ENCODE measurements at places on chromosomes 16 and 17.

DNA sequence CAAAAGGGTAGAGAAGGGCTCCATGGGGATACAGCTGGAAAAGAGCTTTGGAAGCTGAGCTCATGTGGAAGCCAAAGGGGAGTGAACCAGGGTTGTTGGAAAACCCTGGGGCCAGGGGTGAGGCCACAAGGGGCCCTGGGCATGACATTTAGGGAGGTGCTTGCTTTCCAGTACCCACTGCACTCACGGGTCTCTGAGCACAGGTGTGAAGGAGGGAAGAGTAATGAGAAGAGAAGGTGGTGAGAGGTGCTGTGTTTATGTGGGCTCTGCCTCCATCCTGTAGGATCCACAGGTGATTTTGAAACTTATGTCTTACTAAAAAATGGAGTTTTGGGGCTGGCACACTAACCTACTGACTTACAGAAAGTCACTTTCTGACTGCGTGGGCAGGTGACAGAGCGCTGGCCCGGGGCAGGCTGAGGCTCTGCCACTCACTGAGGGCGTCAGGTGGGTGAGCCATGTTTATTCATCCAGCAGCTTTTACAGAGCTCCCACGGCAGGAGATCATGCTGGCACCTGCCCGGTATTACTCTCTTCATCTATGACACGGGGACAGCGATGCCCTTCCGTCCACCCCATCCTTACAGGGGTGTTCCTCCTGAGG lies 18.9 kb downstream of the KSR1 start:
- peak; percentile 21 for DNase-seq

- no peak for DNase-seq
These were observed 138.5 kb upstream of the TBX2 start for GRCh38 chr17:61261001-61261637.

DNA sequence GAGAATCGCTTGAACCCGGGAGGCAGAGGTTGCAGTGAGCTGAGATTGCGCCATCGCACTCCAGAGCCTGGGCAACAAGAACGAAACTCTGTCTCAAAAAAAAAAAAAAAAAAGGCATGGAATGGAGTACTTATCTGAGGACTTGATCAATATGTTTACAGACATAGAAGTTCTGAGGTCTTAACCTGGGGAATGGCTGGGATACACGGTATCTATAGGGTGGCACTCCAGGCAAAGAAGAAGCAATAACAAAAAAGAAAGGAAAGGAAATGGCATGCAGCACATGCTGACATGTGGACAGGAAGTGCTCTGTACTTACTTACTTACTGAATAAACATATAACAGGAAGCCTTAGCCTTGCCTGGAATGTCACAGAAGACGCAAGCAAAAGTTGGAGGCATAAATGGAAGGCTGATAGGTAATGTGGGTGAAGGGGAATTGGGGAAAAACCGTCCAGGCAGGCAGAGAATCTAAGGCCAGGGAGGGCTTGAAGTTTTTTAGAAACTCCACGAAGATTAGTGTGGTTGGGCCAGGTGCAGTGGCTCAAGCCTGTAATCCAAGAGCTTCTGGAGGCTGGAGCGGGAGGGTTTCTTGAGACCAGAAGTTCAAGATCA lies 10.1 kb upstream of the SPOP start:
- no peak for DNase-seq

GRCh38 chr17:33725675-33726271 lies 432.7 kb upstream of the ASIC2 start:
- DNase-seq, result no peak

DNA sequence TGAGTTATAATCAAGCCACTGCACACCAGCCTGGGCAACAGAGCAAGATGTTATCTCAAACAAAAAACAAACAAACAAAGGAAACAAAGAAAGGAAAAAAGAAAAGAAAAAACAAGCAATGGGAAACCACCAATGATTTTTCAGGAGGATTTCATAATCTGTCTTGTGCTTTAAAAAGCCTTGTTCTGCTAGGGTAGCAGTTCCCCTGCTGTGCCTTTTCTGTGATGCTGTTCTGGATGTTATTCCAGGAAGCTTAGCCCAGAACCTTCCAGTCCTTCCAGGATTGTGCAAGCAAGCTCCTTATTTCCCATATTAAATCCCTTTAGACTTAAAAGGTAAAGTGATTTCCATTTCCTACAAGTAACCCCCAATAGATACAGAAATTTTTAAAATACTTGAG lies 171.1 kb downstream of the ABCC12 start:
- no peak for DNase-seq

GRCh38 chr17:6212766-6213165 lies 142.6 kb downstream of the WSCD1 start:
- DNase-seq, result no peak

GRCh38 chr16:22732959-22733358 lies 81.0 kb upstream of the HS3ST2 start:
- no peak for DNase-seq

DNA sequence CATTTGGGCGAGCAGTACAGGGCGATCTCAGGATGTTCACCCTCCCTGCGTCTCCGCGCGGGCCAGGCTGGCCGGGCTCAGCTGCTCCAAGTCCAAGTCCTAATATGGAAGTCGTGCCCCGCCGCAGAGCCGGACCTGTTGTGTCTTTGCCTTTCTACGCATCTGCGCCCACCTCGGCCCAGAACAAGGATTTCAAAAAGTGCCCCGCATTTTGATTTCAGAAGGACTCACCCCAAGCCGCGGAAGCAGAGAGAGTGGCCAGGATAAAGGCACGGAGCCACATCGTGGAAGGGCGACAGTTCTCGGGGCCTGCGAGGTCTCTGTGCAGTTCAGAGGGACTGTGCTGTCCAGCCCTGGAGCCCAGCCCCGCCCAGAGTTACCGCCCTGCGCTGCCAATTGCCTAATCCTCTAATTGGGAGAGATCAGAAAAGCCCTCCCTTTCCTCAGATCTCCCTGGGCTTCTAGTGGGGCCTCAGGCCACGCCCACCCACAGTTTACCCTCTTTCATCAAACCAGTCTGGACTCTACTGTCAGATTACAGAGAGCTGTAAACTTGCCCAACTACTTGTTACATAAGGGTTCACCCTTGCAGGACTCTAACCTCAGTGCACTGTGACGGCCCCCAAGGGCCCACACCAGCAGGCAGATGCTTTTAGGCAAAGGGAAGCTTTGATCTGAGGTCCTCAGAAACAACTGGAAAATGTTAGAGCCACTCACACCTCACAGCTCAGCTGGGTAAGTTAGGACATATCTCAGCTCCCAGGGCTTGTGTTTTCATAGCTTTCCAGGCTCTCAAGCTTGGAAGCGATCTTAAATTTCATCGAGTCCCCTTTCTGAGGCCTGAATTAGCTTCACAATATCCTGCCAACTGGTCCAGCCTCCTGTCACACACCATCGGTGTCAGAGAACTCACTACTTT lies at the start of gene CES1:
CES1 (minus strand) TSS at position 324 of the 919 bp plus-strand sequence; CDS start at position 283, 41 bp downstream.
- DNase-seq, result no peak

- no peak for DNase-seq
These were observed 12.8 kb upstream of the PRR14 start for GRCh38 chr16:30637944-30638343.

DNA sequence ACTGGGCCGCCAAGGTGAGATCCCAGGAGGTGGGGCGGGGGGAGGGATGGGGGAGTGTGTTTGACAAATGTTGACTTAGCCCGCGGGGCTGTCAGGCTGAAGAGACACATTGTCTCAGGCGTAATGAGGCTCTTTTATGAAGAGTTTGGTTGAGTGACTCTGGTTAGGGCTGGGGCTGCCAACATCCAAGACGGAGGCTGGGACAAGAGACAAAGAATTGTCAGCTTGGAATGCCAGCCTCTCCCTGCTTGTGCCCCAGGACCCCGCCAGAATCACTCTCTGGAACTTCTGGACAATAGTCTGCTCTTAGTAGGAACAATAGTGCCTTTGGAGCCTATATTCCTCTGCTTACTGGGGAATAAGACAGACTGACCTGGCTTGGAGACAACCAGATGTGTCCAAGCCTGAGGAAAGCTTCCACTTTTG lies 24.0 kb downstream of the PCTP start:
- no peak for DNase-seq

All from stimulated activated CD8-positive, alpha-beta memory T cell treated with anti-CD3 and anti-CD28 coated beads, Interleukin-4, amount 100 ng/mL, for 4 hours (primary cell).